Large intestine (tissue), 12 donors: ENCODE measurements at places on chromosomes 11 and 22. TPM values are rescaled to one million over a fixed set of nuclear protein-coding genes. Genes with fewer than 3 reads are reported as not detected.
A peak's percentile ranks its signal among the peaks of the same experiment; 100 is the strongest.

PTPRCAP gene
- 6.8 TPM for polyA plus RNA-seq

APOBEC3H gene
- 0.42 TPM for polyA plus RNA-seq

MS4A4A gene
- polyA plus RNA-seq, result 11.9 TPM

MMP12 gene
- 0.66 TPM for polyA plus RNA-seq

SYT8 gene
- polyA plus RNA-seq, result 2.7 TPM

GRCh38 chr11:106904826-106905225 is 113.5 kb downstream of the GUCY1A2 start:
- H3K4me3 ChIP-seq, result no peak overlapping the region
- no peak for DNase-seq
- H3K36me3 ChIP-seq, result no peaks in the 10 kb centered on the region
- no peaks in the 10 kb centered on the region for H3K27me3 ChIP-seq
- H3K4me1 ChIP-seq, result no peaks in the 10 kb centered on the region
- H3K27ac ChIP-seq, result no peak overlapping the region

DNA sequence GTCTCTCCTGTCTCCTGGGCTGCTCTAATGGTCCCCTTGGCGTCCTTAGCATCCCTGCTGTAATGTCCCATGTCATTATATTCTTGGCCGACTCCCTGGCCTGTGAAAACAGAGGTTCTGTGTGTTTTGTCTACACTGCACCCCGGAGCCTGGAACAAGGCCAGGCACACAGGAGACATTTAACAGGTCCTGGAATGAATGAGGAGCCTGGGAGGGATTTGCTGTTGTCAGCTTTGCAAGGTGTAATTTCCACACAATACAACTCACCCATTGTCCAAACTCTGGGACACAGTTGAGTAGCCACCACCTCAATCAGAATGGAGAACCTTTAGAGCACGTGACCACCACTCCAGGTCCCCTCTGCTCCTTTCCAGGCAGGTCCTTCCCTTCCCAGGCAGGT is 14.9 kb upstream of the PDGFB start:
- H3K4me1 ChIP-seq, result no peaks in the 10 kb centered on the region
- no peak for DNase-seq
- no peak overlapping the region for H3K27ac ChIP-seq

DNA sequence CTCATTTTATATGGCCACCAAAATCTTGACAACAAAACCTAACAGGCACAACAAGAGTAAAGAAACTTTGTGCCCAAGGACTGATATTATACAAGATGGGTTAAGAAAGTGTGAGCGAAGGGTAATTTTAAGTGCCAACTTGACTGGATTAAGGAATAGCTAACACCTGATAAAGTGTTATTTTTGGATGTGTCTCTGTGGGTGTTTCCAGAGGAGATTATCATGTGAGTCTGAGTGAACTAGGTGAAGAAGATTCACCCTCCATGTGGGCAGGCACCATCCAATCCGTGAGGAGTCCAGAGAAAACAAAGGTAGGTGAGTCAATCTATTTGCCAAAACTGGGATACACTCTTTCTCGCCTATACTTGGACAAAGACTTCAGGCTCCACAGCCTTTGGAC is 461.6 kb downstream of the ETS1 start:
- DNase-seq, result no peak
- H3K36me3 ChIP-seq, result no peaks in the 10 kb centered on the region
- H3K27me3 ChIP-seq, result no peaks in the 10 kb centered on the region
- no peak overlapping the region for H3K27ac ChIP-seq
- H3K4me3 ChIP-seq, result no peak overlapping the region
- H3K4me1 ChIP-seq, result no peaks in the 10 kb centered on the region

- no peak for DNase-seq
- H3K4me1 ChIP-seq, result peaks cover 29% of the 10 kb centered on the region
- peak overlapping the region; percentile 80 for H3K27ac ChIP-seq
Measured at GRCh38 chr11:123217897-123218296, 22.8 kb upstream of the CLMP start.
